ENCODE measurements at places on chromosomes 16 and 17. TPM values are rescaled to one million over a fixed set of nuclear protein-coding genes. Genes with fewer than 3 reads are reported as not detected.
A peak's percentile ranks its signal among the peaks of the same experiment; 100 is the strongest.

DNA sequence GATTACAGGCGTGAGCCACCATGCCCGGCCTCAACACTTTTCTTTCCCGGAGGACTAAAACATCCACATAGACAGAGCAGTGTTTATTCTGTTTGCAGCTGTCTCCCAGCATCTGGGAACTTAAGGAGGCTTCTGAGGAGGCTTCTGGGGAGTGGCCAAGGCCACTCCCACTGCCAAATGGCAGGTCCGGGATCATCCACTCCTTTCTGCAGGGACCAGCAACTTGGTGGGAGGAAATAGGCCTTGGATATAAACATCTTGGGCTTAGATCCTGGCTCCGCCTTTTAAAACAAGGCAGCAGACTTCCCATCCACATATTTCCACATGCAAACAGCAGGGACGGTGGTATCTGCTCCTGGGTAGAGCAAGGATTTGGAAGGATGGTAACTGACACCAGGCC is 14.1 kb upstream of the SPATA32 start:
- no peaks in the 10 kb centered on the region for H3K27me3 ChIP-seq
- no peak for DNase-seq
- H3K36me3 ChIP-seq, result peaks cover 74% of the 10 kb centered on the region
- no peak overlapping the region for H3K4me3 ChIP-seq
- H3K27ac ChIP-seq, result no peak overlapping the region
- H3K4me1 ChIP-seq, result peaks cover 7% of the 10 kb centered on the region

The NPIPA2 gene
- total RNA-seq, result not detected

The MT1M gene
- 0.74 TPM for total RNA-seq

DNA sequence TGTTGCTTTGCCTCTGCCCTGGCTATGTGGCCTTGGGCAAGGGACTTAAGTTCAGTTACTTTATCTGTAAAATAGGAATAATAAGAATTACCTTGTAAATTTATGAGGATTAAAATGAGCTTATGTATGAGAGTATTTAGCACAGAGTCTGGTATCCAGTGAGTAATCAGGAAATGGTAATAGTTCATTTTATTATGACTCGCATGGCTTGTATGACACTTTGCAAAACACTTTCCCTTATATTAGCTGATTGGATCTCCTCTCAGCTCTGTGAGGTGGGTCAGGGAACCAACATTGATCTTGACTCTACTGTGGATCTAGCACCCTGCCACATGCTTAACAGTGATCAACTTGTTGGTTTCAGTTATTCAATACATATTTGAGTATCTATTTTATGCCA is 8.3 kb upstream of the CDH3 start:
- H3K27ac ChIP-seq, result no peak overlapping the region
- H3K36me3 ChIP-seq, result no peaks in the 10 kb centered on the region
- H3K4me3 ChIP-seq, result no peak overlapping the region
- no peak for DNase-seq
- H3K27me3 ChIP-seq, result no peaks in the 10 kb centered on the region

DNA sequence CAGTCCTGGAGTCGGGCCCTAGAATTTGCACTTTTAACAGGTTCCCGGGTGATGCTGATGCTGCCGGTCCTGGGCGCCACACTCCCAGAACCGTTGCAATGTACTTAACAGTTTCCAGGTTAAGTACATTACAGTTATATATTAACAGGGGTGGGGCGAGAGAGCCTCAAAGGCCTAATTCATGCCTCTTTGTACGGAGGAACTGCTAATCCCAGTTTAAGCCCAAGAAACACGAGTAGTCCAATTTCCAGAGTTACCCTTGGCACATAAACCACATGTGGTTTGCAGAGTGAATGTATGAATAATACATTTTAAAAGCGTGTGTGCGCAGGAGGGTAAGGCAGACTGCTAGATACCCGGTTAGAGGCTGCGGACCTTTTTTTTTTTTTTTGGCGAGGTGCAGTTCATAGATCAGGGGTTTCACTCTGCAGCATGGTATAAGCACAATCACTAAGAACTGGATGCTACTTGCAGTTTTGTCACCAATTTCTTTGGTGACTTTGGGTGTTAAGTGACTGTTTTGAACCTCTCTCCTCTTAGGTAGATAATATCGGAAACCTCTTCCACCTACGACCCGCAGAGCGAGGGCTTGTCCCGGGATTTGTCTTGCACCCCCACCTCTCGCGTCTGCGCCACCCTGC is 713 bp downstream of the COX11 start:
- peak overlapping the region; percentile 67 for H3K4me3 ChIP-seq
- peaks cover 50% of the 10 kb centered on the region for H3K36me3 ChIP-seq
- H3K27me3 ChIP-seq, result no peaks in the 10 kb centered on the region
- H3K4me1 ChIP-seq, result peaks cover 16% of the 10 kb centered on the region
- DNase-seq, result no peak
- no peak overlapping the region for H3K27ac ChIP-seq

DNA sequence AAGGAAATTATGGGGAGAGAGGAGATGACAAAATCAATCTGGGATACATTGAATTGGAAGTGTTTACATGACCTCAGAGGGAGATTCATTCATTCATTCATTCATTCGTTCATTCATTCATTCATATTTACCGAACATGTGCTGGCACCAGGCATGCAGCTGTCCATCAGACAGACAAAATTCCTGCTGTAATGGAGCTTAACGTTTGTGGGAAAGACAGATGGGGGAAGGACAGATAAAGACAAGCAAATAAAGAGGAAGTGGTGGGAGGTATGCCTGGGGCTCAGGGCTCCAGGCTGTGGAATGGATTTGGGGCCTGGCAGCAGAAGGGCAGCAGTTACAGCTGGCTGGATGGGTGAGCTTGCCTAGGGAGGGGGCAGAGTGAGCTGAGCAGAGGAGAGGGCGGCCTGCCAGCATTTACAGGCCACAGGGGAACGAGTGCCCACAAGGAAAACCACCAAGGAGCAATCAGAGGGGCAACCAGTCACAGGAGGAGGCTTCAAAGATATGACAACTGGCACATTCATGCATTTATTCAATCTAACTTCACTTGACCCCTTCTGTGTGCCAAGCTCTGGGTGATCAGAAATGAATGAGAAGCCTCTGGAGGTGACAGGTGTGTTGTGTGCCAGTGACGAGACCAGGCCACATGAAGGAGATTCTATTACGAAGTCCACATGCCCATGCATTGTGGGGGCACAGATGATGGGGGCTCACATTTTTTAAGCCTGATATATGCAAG is 48.5 kb downstream of the ARHGAP27 start:
- H3K36me3 ChIP-seq, result no peaks in the 10 kb centered on the region
- H3K27me3 ChIP-seq, result no peaks in the 10 kb centered on the region
- H3K4me1 ChIP-seq, result peaks cover 16% of the 10 kb centered on the region
- DNase-seq, result peak; percentile 50

GRCh38 chr16:75206749-75207451 is at the start of gene CTRB2:
Gene CTRB2 (minus strand): TSS chr16:75207161. CDS start chr16:75207141, 20 bp downstream.
- no peaks in the 10 kb centered on the region for H3K4me1 ChIP-seq
- DNase-seq, result no peak
- no peak within 1 kb of the TSS for H3K4me3 ChIP-seq
- no peaks in the 10 kb centered on the region for H3K27me3 ChIP-seq
- H3K36me3 ChIP-seq, result no peaks in the 10 kb centered on the region
- H3K27ac ChIP-seq, result no peak within 1 kb of the TSS

The KRT33A gene
- total RNA-seq, result not detected

DNA sequence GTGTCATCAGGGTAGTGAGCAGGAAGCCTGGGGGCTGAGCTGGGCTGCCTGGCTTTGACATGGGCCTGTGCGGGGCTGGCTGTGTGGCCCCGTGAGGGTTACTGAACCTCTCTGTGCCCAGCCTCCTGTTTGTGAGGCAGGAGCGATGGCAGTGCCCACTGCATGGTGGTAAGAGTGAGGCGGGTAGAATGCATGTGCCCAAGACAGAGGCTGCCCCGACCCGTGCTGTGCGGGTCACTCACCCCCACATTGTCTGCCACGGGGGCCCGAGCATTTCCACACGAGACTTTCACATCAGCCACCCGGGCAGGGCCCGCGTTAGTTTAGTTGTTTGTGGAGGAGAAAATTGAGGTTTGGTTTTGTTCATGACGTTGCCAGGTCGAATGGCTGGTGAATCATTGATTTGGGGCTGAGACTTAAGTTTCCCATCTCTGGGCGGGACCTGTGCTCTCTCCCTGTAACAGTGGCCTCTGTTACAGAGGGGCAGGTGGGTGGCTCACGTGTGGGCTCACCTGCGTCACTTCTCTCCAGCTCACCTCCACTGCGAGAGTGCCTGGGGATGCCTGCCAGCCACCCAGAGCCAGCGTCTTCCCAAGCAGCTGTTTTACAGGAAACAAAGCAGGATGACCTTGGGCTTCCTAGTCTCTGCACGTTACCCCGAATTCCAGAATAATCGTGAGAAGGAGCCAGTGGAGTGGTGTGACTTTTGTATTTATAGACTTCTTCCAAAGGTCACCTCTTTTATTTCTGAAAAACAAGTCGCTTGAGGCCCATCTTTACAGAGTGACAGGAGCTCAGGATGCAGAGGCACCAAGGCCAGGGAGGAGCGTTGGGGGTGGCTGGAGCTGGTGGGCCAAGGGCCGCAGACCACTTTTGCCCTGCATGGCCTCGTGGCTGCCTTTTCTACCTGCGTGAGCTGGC is 150.6 kb downstream of the RPTOR start:
- no peaks in the 10 kb centered on the region for H3K4me1 ChIP-seq
- no peak for DNase-seq
- H3K36me3 ChIP-seq, result no peaks in the 10 kb centered on the region
- no peak overlapping the region for H3K27ac ChIP-seq
- H3K4me3 ChIP-seq, result no peak overlapping the region

The ACSM5 gene
- not detected for total RNA-seq

DNA sequence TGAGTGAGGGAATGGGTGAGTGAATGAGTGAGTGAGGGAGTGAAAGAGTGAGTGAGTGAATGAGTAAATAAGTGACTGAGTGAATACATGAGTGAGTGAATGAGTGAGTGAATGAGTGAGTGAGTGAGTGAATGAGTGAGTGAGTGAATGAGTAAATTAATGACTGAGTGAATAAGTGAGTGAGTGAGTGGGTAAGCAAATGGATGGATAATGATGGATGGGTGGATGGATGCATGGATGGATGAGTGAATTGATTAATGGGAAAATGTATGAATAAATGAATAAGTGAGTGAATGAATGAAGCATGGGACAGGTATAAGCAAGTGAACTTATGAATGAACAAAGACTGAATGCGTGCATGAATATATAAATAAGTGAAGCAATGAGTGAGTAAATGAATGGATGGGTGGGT is 25.4 kb downstream of the TMEM114 start:
- no peak overlapping the region for H3K4me3 ChIP-seq
- peaks cover 2% of the 10 kb centered on the region for H3K36me3 ChIP-seq
- no peaks in the 10 kb centered on the region for H3K27me3 ChIP-seq
- H3K27ac ChIP-seq, result no peak overlapping the region
- no peak for DNase-seq

- peaks cover 76% of the 10 kb centered on the region for H3K36me3 ChIP-seq
- H3K4me1 ChIP-seq, result no peaks in the 10 kb centered on the region
- no peak overlapping the region for H3K4me3 ChIP-seq
- H3K27me3 ChIP-seq, result no peaks in the 10 kb centered on the region
- no peak overlapping the region for H3K27ac ChIP-seq
Measured at GRCh38 chr17:44400226-44400847, 10.9 kb upstream of the ITGA2B start.

DNA sequence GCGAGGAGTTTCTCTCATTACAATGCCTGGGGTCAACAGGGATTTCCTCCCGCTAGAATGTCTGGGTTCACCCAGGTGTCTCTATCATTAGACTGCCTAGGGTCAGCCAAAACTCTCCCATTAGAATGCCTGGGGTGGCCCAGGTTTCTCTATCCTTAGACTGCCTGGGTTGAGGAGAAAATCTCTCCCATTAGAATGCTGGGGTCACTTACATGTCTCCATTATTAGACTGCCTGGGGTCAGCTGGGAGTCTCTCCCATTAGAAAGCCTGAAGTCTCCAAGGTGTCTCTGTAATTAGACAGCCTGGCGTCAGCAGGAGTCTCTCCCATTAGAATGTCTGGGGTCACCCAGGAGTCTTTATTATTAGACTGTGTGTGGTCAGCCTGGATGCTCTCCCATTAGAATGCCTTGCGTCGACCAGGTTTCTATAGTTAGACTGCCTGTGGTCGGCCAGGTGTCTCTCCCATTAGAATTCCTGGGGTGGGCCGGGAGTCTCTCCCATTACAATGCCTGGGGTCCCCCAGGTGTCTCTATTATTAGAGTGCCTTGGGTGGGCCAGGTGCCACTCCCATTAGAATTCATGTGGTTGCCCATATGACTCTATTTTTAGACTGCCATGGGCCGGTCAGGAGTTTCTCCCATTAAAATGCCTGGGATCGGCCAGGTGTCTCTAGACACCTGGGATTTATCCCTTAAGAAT is 2272.1 kb downstream of the TP53TG3F start:
- H3K27ac ChIP-seq, result no peak overlapping the region
- H3K27me3 ChIP-seq, result no peaks in the 10 kb centered on the region
- no peak for DNase-seq
- H3K4me3 ChIP-seq, result no peak overlapping the region

The HOXB5 gene
- total RNA-seq, result 0.05 TPM

DNA sequence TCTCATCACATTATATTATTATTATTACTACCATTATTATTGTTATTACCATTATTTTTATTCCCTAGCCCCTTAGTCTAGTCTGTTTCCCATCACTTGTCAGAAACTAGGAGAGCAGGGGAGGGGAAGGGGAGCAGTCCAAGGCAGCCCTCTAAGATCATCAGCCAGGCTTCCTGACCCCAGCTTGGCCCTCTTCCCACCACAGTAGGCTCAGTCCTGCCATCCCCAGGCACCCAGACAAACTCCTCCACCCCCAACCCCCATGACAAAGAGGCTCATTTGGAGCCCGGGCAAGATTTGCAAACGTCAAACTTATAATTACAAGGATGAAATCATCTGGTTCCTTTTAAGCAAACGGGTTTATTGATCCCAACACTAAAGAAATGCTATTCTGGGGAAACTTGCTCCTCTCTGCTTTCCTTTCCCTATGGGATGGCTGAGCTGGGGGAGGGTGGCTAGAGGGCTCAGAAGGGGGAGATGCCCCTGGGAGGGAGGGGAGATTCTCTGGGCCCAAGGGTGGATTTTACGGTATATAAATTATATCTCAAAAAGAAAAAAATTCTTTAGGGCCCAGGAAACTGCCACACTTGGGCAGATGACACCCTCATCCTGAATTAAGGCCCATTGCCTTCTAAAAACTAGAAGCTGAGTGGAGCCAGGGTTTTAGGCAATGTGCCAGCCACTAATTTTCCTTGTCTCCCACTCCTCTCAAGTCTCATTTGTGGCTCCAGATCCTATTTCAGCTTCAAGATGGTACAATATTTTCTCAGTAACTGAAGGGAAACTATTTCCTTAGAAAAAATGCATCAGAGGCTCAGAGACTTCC is 4.4 kb upstream of the CBFB start:
- H3K27me3 ChIP-seq, result no peaks in the 10 kb centered on the region
- DNase-seq, result peak; percentile 31
- no peak overlapping the region for H3K4me3 ChIP-seq
- peaks cover 6% of the 10 kb centered on the region for H3K36me3 ChIP-seq
- H3K4me1 ChIP-seq, result peaks cover 13% of the 10 kb centered on the region

DNA sequence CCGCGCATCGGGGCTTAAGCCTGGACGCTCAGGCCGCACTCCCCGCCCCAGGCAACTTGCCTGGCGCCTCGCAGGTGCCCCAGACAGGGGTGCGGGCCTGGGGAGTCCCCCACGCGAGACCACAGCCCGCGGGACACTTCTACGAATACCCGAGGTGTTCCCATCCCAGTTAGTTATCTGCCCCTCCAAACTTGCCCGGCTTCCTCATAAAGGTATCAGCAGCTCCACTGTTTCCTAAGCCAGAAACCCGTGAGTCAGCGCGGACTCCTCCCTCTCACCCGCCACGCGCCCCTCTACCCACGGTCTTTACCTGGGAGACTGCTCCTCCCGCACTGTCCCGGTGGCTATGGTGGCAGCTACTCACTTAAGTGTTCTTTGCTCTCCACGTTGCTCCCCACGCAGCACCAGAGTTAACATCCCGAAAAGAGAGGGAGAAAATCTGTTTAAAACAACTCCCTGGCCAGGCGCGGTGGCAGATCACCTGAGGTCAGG is 1.0 kb upstream of the CREBBP start:
- no peak overlapping the region for H3K27ac ChIP-seq
- peaks cover 35% of the 10 kb centered on the region for H3K36me3 ChIP-seq
- H3K27me3 ChIP-seq, result no peaks in the 10 kb centered on the region
- peaks cover 23% of the 10 kb centered on the region for H3K4me1 ChIP-seq
- peak overlapping the region; percentile 88 for H3K4me3 ChIP-seq

All from SJSA1 (cell line).